ENCODE measurements at places on chromosomes 11 and 22.
A peak's percentile ranks its signal among the peaks of the same experiment; 100 is the strongest.

DNA sequence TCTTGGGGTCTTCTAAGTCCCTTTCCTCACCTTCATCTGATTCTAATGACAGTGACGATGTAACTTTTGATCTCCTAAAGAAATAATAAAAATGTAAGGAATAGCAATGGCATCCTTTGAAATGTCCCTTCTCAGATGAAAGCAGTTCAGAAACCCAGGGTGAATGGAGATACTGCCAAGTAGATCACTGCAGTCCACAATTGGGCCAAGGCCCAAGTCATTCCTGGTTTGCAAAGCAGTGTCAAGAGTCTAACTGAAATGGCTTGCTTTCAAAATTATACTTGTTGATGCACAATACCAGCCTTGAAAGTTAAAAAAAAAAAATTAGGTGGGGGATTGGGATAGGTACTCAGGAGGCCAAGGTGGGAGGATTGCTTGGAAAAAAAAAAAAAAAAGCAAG is 20.4 kb downstream of the ASCC2 start:
- no peak for DNase-seq

DNA sequence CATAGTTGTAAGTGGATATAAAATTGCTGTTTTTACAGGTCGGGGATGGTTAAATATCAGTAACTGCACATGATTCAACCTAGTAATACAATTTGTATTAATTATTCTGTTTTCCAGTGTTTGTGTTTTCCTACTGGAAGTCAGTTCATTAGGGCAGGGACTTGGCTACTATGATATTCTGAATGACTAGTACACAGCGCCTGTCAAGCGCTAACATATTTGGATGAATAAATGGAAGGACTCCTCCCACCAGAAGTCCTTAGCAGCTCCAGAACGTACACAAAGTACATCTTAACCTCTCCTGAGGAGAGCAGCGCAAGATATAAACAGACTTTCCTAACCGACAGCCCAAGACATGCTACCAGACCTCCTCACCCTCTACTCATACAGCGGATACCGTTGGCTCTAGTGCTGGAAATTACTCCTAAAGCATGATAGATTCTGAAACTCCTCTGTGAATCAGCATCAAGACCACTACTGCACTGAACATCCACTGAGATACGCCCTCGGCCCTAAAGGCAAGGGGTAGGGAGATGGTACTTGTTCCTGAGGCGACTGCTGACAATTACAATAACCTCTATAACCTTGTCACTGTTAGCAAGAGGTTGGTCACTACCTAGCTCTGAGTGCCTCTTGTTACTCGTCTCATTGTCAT is 79.1 kb downstream of the RDX start:
- no peak for DNase-seq

GRCh38 chr11:46987183-46987582 is 50.6 kb downstream of the CSTPP1 start:
- DNase-seq: no peak

GRCh38 chr11:117720061-117720511 is 76.9 kb downstream of the DSCAML1 start:
- DNase-seq: no peak

- no peak for DNase-seq
Measured at GRCh38 chr11:110886288-110886970, 174.2 kb upstream of the ARHGAP20 start.

DNA sequence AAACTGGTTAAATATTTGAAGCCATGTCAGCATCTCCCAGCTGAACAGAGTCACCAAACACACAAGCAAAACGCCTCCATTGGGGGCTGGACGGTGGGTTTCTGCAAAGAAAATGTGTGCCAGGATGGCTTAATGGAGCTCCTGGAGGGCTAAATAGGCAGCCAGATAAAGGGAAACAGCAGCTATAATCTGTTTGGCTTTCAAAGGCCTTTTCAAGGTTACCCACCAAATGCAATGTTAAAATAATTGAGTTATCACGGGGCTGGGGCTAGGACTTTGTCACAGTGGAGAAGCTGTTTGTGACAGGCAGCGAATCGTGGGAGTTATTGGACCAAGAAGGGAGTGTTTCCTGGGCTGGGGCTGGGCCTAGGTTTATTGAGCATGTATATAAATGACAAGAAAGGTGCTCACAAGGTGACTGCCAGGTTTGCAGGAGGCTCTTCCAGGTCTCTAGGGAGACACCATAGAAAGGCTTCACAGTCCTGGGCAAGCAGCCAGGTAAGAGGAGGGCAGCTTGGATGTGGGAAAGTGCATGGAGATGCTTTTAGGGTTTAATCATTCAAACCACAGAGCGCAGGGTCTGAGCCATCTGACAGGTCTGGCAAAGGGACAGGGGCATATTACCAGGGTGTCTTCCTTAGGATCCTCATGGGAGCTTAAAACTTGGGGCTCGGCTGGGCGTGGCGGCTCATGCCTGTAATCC is 28.3 kb downstream of the GRIK4 start:
- no peak for DNase-seq

- no peak for DNase-seq
Measured at GRCh38 chr11:3885855-3886254, 30.4 kb downstream of the STIM1 start.

GRCh38 chr11:130096042-130096441 is 26.3 kb downstream of the APLP2 start:
- no peak for DNase-seq

GRCh38 chr11:73383249-73384124 is 7.3 kb downstream of the RELT start:
- DNase-seq: no peak

DNA sequence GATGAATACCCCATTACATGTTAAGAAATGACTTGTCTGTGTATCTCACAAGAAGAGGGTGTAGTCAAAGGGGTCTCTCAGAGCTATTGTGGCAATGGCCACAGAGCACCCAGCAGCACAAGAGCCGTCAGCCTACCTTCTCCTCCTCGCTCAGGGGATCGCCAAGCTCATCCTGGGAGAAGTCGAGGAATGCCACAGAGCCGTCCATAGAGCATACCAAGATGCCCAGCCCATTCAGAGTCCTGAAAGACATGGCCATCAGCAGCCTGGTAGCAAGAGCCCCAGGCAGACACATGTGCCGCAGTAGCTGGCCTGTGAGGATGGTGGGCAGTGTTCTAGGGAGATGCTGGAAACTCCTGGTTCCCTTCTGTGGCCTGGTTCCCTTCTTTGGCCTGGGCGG is 44.0 kb downstream of the HIRA start:
- DNase-seq: no peak

GRCh38 chr22:43236411-43237166 is 49.7 kb upstream of the TTLL12 start:
- DNase-seq: no peak

DNA sequence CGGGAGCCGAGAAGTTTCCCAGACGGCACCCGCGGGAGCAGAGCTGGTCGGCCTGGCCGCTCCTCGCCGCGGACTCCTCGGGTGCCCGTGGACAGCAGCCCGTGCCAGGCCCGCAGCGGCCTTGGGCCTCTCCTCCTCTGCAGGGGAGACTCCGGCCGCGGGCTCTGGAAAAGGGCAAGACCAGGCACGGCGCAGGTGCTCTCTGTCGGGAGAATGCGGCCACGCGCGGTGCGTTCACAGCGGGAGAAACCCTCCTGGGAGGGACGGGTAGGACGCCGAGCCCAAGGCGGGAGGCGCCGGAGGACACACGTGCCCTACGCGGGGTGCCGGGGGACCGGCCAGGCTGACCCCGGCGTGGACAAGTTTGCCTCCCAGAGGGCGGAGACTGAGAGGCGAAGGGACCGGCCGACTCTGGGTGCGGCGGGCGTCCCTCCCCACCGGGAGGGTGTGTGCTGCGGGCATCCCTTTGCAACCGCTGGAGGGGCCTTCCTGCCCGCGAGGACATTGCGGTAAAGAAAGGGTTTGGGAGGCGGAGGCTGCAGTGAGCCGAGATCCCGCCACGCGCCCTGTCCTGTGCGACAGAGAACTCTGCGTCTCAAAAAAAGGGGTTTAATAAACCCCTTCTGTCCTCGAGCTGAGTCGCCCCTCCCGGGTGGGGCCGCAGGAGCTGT is 2.3 kb downstream of the IFITM1 start:
- peak; percentile 54 for DNase-seq

DNA sequence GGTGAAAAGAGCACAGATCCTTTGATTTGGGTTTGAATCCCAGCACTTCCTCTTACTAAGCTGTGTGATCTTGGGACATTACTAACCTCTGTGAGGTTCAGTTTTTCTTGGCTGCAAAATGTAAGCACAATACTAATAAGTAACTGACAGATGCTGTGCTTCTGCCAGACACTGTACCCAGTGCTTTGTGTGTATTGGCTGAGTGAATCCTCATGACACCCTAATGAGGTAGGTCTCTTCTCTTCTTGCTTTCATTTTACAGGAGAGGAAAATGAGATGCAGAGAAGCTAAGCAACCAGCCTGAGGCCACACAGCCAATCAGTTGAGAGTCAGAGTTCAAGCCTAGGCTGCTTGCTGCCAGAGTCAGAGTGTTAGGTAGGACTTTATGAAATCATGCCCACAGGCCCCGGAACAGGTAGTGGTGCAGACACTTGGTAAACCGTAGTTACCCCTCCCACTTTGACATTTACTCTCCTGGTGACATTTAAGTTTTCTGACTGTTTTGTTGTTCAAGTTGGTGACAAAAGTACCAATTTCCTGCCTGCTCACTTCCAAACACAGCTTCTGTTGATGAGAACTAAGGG is 21.2 kb downstream of the PTPRJ start:
- DNase-seq: peak; percentile 89

DNA sequence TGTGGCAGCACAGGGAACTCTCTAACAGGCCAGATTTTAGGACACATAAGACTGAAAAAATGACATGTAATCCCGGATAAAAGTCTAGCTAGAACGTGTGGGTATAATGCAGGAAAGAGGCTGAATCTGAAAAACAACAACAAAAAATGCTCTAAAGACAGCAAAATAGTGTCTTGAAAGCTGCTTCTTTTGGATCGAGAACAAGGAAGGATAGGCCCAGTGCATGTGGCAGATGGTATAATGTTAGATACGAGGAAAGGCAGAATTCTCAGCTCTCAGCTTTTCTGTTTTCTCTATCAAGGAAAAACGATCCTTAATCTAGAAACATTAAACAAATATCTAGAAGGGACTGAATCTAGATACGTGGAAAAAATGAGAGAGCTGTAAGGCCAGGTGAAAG is 33.8 kb upstream of the PARVA start:
- DNase-seq: no peak

GRCh38 chr11:124868331-124869274 is 3.4 kb downstream of the ROBO3 start:
- peak; percentile 23 for DNase-seq

DNA sequence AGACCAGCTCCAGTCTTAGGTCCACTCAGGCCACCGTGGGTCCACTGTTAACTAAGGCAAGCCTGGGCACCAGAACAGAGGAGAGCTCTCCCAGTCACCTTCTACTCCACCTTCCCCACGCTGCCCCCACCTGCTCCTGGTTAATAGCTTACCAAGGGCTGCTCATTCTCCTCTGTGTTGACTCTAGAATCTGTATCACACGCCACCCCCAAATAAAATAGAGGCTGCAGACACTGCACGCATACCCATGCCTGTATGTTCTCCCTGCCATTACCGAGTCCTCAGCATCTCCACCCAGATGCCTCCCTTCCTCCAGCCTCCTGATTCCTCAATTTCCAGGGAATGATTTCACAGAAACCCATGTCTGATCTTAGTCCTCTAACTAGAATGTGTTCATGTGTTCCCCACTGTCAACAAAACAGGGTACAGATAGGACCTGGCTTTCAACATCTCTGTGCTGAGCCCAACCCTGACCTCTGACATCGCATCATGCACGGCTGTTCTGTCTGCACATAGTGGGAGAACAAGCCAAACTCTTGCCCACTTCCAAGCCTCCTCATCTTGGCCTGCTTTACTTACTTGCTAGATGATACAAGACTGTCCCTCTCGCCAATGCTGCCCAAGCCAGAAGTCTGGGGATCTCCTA is 49.8 kb downstream of the SMCO4 start:
- no peak for DNase-seq

GRCh38 chr11:104705490-104706190 is 192.6 kb downstream of the CASP12 start:
- DNase-seq: peak; percentile 81

- DNase-seq: no peak
Measured at GRCh38 chr11:1825785-1826451, 8.9 kb upstream of the SYT8 start.

- DNase-seq: no peak
Measured at GRCh38 chr11:74141908-74142307, 28.9 kb downstream of the C2CD3 start.

DNA sequence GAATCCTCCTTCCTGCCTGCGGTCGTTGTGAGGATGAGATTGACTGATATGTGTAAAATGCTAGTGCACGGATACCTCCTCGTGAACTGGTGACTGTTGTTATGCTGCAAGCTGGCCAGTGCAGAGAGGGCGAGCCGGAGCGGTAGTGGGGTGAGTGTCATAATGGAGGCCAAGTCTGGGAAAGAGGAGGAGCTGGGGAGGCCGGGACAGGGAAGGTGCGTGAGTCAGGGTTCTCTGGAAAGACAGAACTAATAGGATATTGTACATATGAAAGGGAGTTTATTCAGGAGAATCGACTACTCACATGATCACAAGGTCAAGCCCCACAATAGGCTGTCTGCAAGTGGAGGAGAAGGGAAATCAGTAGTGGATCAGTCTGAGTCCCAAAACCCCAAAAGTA is 56.8 kb upstream of the FADD start:
- DNase-seq: no peak

DNA sequence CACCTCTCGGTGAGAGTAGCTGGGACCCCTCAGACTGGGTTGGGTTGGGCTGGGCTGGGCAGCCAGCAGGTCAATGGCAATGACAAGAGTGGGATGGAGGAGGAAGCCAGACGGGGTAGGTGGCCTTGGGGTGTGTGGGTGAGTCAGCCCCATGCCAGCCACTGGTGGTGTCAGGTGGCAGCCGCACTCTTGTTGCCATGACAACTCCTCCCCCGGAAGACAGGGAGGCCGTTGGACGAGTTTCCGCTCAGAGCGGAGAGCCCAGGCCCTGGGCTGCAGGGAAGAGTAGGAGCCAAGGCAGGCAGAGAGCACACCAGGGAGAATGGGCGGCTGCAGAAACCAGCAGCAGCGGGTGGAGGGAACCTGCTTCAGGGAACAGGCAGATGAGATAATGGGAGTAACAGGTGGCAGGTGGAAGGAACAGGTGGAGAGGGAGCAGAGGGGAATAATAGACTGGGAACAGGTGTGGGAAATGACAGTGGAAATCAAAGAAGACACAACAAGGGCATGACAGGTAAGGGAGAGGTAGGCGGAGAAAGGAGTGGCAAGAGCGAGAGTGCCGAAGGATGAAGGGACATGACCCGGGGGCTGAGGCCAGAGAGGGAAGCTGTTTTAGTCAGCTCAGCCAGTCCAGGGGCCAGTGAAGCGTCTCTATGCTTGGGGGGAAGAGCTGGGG is 8.7 kb downstream of the SPTBN2 start:
- DNase-seq: peak; percentile 33

GRCh38 chr11:1479006-1479677 is 7.4 kb downstream of the MOB2 start:
- no peak for DNase-seq

- DNase-seq: no peak
Measured at GRCh38 chr11:64347193-64347867, 7.3 kb downstream of the CCDC88B start.

GRCh38 chr22:35212009-35212408 is 45.3 kb upstream of the HMGXB4 start:
- DNase-seq: no peak

GRCh38 chr11:121873766-121874165 is 242.2 kb downstream of the BLID start:
- DNase-seq: no peak

- peak; percentile 54 for DNase-seq
Measured at GRCh38 chr11:85756401-85757200, 54.3 kb downstream of the SYTL2 start.

- no peak for DNase-seq
Measured at GRCh38 chr11:2077061-2077802, 62.0 kb downstream of the IGF2 start.

- peak; percentile 91 for DNase-seq
Measured at GRCh38 chr11:18720808-18721560, 5.0 kb downstream of the IGSF22 start.

- no peak for DNase-seq
Measured at GRCh38 chr11:26134481-26135355, 197.2 kb upstream of the ANO3 start.

Measured in CD4-positive, alpha-beta T cell treated with Interleukin-6 for 4 hours (primary cell).